ENCODE measurements at places on chromosomes 1 and 21.

GRCh38 chr1:58997060-58997411 lies 213.2 kb upstream of the JUN start:
- no peak for DNase-seq

DNA sequence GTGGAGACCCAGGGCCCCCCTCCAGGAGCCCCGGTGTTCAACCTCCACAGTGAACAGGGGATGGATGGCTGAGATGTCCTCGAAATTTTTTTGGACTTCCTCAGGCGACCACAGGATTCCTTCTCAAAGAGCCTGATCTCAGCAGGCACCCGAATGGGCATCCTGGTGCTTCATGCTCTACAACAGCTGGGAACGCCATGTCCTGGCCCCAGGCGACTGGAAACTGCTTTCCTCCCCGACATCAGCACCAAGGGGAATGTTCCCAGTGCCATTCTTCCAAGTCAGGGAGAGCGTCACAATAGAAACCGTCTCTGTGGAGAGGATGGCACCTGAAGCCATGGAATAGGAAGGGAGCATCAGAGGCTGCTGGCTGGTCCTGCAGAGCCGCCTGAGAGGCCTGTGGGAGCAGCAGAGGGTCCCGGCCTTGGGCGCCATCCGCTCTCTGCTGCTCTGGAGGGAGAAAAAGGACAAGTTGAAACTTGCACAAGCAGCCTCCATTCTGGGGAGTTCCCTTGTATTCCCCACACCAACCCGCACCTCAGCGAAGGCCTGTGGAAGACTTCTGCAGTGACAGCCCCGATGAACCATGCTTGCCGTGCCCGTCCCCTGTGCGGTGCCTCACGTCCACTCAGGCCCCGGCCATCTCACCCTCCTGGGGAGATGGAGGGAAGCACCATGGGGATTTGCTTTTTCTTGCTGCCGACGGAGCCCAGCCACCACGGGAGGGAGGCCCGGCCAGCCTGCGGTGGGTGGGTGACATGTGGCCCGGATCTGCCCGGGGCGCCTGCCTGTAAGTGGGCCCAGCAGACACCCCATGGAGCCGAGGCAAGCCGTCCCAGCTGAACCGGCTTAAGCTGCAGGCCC lies 2.3 kb upstream of the ADARB1 start:
- no peak for DNase-seq

- no peak for DNase-seq
Measured at GRCh38 chr1:88537787-88538186, 146.3 kb upstream of the PKN2 start.

DNA sequence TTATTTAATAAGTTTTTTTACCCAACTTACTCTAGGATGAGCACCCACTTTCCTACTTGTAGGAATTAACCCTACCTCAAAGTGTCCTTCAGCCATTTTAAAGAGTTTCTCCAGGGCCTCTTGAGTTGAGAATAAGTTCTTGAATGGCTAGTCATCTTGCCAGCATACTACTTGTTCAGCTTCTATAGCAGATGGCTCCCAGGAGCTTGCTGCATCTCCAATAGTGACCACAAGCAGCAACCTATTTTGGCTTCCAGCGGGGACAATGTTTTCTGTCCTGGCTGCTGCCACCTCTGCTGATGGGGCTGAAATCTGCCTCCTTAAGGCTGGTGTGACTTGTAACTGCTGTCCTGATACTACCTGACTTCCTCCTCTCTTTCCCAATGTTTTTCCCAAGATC lies 20.8 kb upstream of the PIK3R3 start:
- no peak for DNase-seq

GRCh38 chr1:40130892-40131291 lies 30.3 kb upstream of the RLF start:
- no peak for DNase-seq

DNA sequence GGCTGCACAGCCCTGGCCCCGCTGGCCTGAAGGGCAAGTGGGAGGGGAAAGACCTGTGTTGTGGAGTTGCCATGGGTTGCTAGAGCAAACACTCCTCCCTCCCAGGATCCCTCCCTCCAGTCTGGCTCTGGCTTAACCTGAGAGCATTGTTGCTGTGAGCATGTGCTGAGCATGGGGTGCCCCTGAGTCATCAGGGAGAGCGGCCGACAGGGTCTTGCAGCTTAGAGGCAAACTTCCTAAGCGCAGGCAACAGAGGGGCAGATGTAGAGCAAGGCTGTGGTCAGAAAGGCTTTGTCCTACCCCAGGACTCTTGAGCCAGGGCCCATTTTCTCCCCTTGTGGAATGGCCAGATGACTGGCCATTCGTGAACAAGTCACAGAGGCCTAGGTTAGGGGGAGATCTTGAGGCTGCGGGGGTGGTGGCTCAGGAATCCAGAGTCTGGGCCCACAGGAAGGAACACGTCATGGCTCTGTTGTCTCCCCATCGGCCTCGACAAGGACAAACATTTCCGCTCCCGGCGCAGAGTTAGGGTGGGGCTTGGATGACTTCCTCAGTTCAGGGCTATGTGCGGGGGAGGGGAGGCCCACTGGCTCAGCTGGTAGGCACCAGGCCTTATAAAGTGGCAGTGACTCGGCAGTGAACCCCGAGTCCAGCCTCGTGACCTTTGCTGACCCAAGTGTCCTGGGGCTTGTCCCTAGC lies 362 bp upstream of the DYNLT4 start:
- DNase-seq = peak; percentile 88

DNA sequence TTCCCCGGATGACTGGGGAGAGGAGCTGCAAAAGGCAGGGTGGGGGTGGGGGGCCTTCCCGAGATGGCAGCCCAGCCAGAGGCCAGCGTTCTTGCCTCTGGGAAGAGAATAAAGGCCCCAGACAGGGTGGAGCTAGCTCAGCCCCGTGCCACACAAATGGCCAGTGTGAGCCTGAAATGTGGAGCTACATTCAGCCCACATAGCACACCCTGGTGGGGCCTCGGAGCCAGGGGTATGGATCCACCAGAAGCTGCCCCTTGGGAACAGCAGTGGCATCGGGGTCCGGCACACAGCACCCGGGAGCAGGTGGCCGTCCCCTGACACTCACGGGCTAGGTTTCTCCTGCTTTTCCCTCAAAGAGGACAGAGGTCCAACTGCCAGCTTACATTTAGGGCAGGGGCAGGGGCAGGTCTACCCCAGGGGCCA lies 93.9 kb downstream of the PDE9A start:
- DNase-seq = no peak

DNA sequence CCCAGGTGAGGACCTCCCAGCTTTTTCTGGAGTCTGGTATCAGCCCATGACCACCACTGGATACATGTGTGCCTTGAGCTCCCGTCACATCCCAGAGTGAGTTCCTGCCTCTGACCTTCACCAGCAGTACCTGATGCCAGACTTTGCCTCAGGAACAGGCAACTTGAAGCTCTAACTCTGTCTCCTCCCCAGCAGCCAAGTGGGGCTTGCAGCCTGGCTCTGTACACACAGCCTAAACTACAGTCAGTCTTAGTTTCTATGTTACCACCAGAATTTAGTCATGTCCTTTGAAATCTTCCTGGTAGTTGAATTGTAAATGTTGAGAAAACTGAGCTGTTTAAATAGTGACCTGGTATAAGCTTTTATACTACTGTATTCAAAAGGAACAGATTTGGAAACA lies 206.5 kb downstream of the LRRC40 start:
- no peak for DNase-seq

DNA sequence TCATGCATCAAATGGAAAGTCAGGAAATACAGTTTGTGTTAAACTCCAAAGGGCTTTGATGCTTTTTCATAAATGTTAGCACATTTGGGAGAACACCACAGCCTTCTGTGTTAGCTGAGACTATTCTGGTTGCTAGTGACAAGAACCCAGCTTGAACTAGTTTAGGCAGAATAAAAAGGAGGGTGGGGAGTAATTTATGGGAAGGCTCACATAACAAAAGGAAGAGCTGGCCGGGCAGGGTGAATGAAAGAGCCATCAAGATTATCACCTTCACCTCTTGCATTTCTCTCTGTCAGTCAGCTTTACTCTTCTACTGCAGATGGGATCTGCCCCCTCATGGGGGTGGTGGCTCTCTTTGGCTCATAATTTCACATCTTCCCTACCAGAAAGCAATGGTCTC lies 75.4 kb upstream of the VTCN1 start:
- DNase-seq = no peak

DNA sequence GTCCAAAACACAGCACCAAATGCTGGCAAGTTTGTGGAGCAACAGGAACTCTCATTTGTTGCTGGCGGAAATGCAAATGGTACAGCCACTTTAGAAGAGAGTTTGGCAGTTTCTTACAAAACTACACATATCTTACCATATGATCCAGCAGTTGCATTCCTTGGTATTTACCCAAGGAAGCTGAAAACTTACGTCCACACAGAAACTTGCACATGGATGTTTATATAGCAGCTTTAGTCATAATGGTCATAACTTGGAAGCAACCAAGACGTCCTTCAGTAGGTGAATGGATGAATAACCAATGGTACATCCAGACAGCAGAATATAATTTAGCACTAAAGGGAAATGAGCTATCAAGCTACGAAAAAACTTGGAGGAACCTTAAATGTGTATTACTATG lies 66.4 kb downstream of the MARK1 start:
- DNase-seq = no peak

- DNase-seq = no peak
Measured at GRCh38 chr1:30353637-30354036, 369.7 kb downstream of the MATN1 start.

DNA sequence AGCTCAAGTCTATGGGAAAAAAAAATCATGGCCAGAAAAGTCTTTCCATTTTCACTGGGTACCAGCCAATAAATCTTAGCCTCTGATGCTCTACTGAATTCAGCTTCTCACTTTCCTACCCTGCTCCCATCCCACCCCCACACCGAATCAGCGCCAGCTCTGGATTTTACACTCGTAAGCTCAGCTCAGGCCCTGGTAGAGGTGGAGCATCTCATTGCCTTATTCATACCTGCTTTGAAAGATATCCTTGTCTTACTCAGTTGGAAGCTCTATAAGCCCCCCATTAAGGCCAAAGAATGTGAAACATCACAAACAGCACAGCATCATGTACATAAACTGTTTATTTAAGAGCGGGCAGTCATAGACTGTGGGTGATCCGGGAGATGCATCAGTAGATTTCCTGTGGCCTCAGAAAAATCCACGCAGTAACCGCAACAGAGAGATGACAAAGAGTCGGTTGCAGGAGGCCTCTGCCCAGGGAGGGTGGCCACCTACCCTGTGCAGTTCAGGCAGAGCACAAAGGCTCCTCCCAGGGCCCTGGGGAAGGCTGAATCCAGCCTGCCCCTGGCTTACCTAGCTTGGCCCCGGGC lies 36.4 kb upstream of the ETS2 start:
- DNase-seq = no peak

DNA sequence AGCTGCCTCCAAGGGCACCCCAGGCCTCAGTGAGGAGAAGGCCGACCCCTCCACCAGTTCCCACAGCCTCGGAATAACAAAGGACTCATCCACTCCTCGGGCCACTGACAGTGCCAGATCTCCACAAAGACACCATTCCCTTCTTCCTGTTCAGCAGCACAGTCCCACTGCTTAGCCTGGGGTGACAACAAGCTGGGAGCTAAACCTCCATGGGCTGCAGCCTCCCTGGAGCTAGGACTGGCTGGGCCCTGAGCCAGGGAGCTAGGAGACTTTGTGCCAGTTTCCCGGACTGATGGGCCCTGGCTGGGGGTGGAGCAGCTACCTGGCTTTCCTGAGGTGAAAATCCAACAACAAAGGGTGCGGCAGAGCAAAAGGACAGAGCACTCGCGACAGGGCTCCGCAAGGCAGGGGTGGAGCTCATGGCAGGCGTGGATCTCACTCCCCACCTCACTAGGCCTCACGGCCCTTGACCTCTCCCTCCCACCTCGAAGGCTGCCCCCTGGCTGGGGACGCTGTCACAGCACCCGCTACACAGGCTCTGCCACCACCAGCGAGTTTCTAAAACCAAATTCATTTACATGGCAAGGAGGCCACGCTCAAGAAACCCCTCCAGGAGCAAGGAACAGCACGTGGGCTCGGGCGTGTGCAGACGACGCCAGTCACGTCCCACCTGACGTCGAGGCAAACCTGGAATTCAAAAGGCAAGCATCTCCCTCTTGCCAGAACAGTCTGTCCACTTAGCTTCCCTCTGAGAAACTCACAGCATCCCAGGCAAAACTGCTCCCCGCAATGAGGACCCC lies 13.8 kb downstream of the SLC35E2B start:
- no peak for DNase-seq

DNA sequence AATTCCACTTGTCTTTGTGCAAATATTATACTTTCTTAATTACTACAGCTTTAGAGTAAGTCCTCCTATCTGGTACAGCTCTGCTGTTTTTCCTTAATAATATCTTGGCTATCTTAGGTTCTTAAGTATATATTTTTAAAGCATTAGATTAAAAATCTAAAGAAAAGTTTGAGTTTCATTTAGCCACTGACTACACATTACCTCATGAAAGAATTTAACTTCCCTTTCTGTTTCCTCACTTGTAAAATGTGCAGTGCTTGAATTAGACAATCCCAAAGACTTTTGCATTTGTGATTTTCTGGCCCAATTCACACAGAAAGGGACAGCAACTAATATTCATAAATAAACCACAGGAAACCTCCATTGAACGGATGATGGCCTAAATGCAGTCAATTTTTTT lies 126.4 kb upstream of the SAMSN1 start:
- DNase-seq = no peak

GRCh38 chr1:209802117-209802779 lies 3.7 kb downstream of the IRF6 start:
- DNase-seq = no peak

DNA sequence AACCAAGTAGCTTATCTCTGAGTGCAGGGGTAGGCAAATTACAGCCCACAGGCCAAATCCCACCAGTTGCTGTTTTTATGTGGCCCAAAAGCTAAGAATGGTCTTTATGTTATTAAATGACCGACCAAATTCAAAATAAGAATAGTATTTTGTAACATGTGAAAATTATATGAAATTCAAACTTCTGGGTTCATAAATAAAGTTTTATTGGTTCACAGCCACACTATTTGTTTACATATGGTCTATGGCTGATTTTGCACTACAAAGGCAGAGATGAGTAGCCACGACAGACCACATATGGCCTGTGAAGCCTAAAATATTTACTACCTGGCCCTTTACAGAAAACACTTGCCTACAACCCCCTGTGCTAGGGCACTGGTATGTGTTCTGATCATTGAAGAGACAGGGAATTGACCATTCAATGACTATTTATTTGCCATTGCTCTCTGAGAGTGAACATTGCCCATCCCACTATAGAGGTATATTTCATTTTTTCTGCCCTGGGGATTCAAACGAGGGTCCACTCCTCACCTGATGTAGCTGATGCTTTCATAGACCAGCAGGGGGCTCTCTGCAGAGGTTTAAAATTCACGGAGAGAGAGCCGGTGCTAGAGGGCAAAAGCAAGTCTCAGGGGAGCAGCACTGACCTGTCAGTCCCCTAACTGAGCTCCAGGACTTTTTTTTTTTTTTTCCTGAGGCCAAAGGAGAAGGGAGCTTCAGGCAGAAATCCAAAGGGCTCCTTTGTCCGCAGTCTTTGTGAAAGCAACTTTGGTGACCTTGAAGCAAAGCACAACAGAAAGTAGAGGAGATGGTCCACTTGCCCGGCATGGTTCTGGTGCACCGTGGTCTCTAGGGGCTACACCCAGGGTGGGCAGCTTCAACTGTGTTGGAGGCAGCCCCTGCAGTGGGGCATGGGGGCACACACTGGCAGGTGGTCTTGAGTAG lies 7.3 kb upstream of the GNL2 start:
- peak; percentile 26 for DNase-seq

Measured in stimulated activated CD4-positive, alpha-beta T cell treated with anti-CD3 and anti-CD28 coated beads, Interleukin-12 subunit alpha, Interleukin-12 subunit beta, amount 100 ng/mL, for 48 hours (primary cell).